ENCODE measurements at places on chromosomes 5 and 9. TPM values are rescaled to one million over a fixed set of nuclear protein-coding genes. Genes with fewer than 3 reads are reported as not detected.

Gene PIP5K1B
- under 0.01 TPM for total RNA-seq

Gene LHX6
- total RNA-seq = not detected

Gene ASTN2
- 9.5 TPM for total RNA-seq

Gene VAV2
- 3.4 TPM for total RNA-seq

Gene CBY3
- not detected for total RNA-seq

Gene ADRA1B
- 2.7 TPM for total RNA-seq

Gene SPATA31C1
- total RNA-seq = not detected

Gene CTXN3
- not detected for total RNA-seq

Gene ACTBL2
- total RNA-seq = under 0.01 TPM

Gene GLDC
- total RNA-seq = 23.3 TPM

Gene SHB
- total RNA-seq = 29.0 TPM

Gene NTRK2
- 7.6 TPM for total RNA-seq

Gene HRCT1
- total RNA-seq = not detected

Gene NR2F1-AS1
- 0.15 TPM for total RNA-seq

Gene HAPLN1
- not detected for total RNA-seq

Gene SLC36A2
- not detected for total RNA-seq

Gene DOCK8
- total RNA-seq = 4.4 TPM

Gene ZNF618
- total RNA-seq = 10.5 TPM

Gene DOLPP1
- total RNA-seq = 10.0 TPM

Gene CDO1
- total RNA-seq = 2.2 TPM

Gene PCSK1
- total RNA-seq = 1.00 TPM

Gene PPP3R2
- total RNA-seq = not detected

Gene LIX1
- total RNA-seq = not detected

Gene LCN9
- not detected for total RNA-seq

Gene TNIP1
- total RNA-seq = 40.3 TPM

Gene LCN6
- not detected for total RNA-seq

Gene C9orf152
- not detected for total RNA-seq

Gene FBN2
- 32.7 TPM for total RNA-seq

Gene CDH10
- not detected for total RNA-seq

Gene CCL28
- 29.5 TPM for total RNA-seq

Gene KCNV2
- total RNA-seq = not detected

Gene DCTN3
- 73.3 TPM for total RNA-seq

Gene MCC
- total RNA-seq = 124 TPM

Gene NEUROG1
- not detected for total RNA-seq

Gene TMEFF1
- 0.31 TPM for total RNA-seq

Gene AK1
- total RNA-seq = 59.6 TPM
